ENCODE measurements at places on chromosomes 4 and X.

DNA sequence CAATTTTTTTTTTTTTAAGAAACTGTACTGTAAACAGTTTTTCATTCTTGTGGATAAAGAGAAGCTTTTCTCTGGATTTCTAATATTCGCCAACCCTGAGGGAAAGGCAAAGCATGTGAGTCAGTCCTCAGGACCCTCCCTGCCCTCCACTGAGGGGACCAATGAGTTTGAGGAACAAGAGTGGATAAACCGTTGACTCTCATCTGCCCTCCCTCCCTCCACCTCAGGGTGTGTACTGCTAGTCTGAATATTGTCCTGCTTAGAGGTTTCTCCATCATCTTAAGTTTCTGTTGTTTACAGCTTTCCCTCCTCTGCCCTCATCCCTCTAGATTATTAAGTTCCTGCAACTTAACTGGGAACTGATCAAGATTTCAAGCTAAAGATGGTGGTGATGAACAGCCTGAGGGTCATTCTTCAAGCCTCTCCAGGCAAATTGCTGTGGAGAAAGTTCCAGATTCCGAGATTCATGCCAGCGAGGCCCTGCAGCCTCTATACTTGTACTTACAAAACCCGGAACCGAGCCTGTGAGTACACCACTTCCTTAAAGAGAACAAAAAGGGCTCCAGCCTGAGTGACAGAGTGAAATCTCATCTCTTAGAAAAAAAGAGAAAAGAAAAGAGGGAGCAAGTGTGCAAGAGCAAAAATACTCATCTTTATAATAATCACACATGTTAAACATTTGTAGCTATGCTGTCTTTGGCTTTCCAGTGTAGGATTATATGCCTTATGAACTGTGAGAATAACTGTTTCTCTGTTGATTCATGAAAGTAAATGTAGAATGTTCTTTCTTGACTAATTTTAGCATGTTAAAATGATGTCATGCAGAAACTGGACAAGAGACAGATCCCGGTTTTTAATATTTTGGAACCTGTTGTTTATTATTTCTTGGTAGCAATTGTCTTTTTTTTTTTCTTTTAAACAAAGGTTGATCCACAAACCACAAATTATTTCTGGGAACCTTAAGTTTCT lies 11.9 kb downstream of the CA5B start:
- DNase-seq = no peak

DNA sequence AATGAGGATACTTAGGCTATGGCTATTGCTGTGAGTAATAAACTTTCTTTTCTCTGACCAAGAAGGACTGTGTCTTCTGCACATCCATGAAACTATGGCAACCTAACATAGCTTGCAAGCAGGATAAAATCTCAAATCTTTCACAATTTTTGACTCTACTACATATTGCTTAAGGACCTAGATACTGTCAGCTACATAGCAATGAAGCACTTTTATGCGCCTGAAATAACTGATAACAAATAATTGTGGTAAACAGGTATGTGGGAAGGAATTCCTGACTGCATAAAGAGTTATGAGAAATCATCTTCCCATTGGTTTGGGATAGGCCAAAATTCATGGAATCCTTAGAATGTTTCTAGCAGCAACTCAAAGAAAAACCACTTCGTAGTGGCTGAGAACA lies 41.2 kb upstream of the PDGFC start:
- DNase-seq = peak; percentile 69

GRCh38 chr4:109052821-109053220 lies 249.6 kb downstream of the COL25A1 start:
- DNase-seq = no peak

- no peak for DNase-seq
Observed at GRCh38 chr4:1459081-1459721, 53.0 kb upstream of the NKX1-1 start.

DNA sequence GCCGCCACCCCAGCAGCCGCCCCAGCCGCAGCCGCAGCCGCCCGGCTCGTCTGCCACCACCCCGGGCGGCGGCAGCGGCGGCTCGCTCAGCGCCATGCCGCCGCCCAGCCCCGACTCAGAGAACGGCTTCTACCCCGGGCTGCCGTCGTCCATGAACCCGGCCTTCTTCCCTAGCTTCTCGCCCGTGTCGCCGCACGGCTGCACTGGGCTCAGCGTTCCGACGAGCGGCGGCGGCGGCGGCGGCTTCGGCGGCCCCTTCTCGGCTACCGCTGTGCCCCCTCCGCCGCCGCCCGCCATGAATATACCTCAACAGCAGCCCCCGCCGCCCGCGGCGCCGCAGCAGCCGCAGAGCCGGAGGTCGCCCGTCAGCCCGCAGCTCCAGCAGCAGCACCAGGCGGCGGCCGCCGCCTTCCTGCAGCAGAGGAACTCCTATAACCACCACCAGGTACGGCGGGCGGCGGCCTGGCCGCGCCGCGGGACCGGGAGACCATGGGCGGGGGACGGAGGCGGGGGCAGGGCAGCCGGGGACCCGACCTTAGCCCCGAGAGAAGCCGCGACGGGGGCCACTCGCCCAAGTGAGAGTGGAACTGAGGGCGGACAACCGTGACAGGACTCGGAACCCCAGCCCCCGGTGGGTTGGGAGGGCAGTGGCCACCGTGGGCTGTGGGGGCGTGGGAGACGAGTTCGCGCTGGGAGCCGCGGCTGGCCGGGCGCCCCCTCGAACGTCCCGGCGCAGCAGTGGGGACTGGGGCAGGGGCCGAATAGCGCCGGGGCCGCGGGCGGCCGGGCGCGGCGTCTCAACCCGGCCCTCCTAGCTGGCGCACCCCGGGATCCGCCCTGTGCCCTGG lies 1.8 kb downstream of the CPEB2 start:
- DNase-seq = no peak

- no peak for DNase-seq
Observed at GRCh38 chrX:3295731-3296130, 50.7 kb downstream of the MXRA5 start.

DNA sequence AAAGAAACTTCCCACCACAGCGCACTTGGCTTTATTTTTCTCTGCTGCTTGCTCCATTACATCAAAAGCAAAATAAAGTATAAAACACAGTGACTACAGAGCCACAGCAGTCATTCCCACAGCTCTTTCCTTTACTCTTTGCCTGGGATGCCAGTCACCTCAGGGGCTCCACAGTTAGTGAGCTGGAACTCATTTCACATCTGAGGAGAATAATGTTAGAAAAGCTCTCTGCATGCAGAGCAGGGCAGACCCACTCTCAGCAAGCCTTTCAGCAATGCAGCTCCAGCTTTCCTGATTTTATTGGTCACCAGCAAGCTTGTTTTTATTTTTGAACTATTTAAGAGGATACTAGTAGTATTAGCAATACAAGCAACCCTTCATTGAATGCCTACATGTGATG lies 13.8 kb downstream of the GRXCR1 start:
- DNase-seq = no peak

DNA sequence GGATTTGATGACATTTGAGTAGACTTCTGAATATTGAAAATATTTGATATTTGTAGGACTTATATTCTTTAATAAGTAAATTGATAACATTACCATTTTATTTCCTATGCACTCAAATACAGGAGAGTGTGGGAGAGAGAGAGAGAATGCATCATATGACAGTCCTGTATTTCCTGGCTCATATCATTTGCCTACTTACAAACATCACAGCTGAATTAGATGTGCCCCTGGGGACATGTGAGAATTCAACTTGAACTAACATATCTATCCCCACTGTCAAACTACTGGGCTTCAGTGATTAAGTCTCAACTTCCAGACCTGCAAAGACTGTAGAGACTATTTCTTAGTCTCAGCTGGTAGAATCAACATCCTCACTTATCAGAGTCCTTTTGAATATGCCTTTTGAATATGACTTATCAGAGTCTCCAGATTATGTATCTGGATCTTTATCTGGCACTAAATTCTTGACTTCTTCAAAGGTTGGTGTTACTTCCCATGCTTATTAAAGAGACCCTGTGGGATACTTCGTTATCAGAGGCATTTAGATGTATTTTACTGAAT lies 75.5 kb downstream of the PABPC4L start:
- no peak for DNase-seq

DNA sequence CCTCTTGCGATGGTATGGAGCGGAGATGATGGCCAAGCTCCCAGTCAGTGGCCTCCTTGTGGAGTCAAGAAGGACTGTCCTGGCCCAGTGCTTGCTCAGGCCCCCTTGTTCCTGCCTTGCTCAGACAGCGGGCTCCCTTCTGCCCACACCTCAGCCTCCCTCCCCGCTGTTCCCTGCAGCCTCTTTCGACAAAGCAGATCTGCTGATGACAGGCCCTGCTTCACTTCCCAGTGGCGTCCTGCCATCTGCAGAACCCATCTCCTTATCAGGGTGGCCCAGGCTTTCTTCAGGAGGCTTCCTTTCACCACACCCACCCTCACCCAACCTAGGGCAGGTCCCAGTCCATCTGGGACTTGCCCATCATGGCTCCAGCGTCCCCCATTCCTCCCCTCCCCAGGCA lies 80.0 kb downstream of the CLDN34 start:
- DNase-seq = no peak

DNA sequence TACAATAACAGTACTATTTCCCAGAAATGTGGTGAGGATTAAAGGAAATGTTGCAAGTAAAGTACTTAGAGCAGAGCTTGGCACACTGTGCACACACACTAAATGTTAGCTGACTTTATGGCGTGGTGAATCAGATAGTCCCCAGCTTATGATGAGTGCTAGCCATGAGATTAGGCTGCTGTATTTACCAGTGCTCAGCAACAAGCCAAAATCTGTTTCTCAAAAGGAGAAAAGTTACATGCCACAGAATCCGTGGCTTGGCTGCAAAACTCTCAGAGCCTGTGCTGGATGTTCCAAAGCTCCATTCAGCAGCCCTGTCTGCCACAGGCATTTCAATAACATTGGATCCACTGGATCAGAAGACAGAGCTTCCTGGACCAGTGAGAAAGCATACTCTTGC lies 12.8 kb upstream of the STBD1 start:
- no peak for DNase-seq

- no peak for DNase-seq
Observed at GRCh38 chr4:176256921-176257320, 12.1 kb downstream of the ASB5 start.

- no peak for DNase-seq
Observed at GRCh38 chrX:121579016-121579760, 531.8 kb downstream of the GLUD2 start.

DNA sequence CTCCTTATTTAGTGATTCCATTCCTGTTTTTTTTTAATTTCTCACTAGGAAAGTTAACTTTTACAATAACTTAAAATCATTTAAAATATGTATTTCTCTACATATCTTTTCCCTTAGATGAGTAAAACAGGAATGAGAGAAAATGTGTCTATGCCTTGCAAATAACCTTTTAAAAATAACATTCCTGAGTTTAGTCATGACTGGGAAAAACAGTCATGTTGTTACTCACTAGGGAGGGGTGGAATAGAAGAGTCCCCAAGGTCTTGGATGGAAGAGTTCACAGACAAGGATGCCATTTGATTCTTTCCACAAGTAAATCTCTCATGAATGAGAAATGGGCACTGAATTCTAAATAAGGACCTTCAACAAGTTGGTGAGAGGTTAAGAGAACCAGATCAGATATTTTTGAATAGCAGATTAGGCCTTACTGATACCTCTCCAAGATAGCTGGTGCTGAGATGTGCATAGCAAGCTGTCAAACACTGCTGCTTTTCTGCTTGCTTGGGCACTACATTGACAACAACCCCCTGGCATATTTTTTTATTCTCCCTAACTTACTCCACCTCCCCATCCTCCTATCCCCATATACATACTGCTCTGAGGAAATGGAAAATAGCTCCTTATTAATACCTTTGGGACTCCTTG lies 25.1 kb downstream of the UGDH start:
- peak; percentile 71 for DNase-seq

- DNase-seq = no peak
Observed at GRCh38 chrX:38232079-38232686, 11.5 kb upstream of the SRPX start.

GRCh38 chrX:106611679-106612392 lies at the start of gene RADX:
TSS of gene RADX (plus strand) at chrX:106611978. CDS start at chrX:106612081, 103 bp downstream.
- no peak for DNase-seq

- DNase-seq = peak; percentile 24
Observed at GRCh38 chr4:111923786-111924185, 221.5 kb upstream of the FAM241A start.

GRCh38 chr4:5753766-5754528 lies 42.9 kb downstream of the EVC start:
- DNase-seq = peak; percentile 55

DNA sequence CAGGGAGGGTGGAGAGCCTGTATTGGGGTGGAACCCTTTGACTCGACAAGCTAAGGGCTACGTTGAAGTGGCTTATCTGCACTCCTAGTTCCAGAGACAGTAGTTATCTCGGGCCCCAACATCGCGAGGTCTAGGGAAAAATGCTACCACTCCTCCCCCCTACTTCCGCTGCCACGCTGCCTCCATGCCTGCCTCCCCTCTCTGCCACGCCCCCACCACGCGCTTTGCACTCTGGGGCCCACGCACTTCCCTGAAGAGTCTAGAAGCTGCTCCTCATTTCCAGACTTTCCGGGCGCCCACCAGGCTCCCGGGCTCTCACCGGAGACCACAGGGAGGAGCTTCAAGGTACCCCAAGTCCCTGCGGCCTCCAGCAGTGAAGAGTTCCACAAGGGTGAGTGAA lies at the start of gene PASD1:
Gene PASD1 (plus strand): TSS at position 227 of the 400 bp plus-strand sequence. CDS start 37,879 bp downstream, outside the sequence.
- no peak for DNase-seq

DNA sequence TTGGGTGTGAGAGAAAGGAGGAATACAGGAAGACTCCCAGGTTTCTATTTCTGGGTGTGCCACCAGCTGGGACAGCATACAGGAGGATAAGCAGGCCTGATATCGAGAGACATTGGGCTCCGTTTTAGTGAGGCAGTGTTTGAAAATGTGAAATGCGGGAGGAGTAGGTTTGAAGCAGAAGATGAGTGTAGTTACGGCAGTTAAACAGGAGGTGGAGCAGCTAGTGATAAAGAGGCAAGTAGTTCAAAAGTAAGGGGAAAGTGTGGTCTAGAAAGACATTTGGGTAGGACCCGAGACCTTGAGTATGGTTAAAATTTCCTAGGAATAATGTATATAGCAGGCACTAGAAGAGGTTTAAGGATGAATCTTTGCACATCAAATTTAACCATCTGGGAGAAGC lies 42.4 kb downstream of the DCUN1D4 start:
- no peak for DNase-seq

GRCh38 chr4:66842026-66842723 lies 703.1 kb downstream of the CENPC start:
- DNase-seq = no peak

DNA sequence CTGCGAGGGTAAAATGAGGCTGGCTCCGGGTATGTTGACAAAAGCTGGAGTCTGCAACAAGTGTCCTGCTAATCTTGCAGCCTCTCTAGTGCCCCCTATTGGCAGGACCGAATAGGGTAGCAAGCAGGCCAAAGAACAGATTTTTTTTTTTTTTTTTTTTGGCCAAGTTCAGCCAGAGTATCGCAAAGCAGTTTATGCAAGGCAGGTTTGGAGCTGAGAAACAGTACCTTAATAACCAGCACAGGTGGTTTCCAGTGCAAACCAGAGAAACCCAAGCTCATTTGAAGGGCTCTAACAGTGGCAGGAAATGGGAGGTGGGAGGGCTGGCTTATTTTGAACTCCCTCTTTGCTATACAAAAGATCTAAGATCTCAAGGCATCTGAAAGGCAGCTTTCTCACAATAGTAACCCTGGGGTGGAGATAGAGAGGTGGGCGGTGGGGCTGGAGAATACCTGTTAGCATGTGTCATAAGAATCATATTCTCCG lies 38.2 kb upstream of the OCIAD2 start:
- DNase-seq = no peak
